ENCODE measurements at places on chromosomes 5 and 9.

DNA sequence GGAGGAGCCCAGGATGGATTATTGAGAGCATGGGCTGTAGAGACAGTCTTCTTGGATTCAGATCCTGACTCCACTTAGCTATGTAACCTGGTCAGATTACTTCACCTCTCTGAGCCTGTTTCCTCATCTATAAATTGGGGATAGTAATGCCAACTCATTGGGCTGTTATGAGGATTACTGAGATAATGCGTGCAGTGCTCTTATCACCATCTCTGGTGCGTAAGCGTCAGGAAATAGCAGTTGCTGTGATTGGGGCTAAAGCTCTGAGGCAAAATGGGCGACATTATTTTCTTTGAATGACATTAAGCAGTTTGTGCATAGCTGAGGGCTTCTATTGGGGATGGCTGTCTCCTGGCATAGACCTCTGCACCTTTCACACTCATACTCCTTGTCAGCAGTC, 995 bp upstream of the MSMP start:
- no peak for DNase-seq

DNA sequence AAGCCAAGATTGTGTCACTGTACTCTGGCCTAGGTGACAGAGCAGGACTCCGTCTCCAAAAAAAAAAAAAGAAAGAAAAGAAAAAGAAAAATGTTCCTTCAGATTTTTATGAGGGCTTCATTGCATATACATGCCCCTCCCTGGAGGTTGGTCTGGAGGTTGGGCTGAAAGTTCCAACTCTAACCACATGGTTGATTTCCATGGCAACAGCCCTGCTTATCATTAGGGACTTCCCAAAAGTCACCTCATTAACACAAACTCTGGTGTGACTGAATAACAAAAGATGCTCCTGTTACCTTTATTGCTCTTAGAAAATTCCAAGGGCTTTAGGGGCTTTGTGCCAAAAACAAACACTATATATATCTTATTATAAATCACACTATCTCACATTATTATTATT, 113.8 kb downstream of the TMC1 start:
- DNase-seq: no peak

- DNase-seq: no peak
Observed at GRCh38 chr9:93245437-93245970, 61.6 kb downstream of the WNK2 start.

- DNase-seq: peak; percentile 73
Observed at GRCh38 chr5:150272531-150272930, 17.0 kb downstream of the CAMK2A start.

All from NCI-H446 (cell line).